ENCODE measurements at places on chromosomes 5 and 9.

GRCh38 chr9:27622693-27623340 lies 49.5 kb upstream of the C9orf72 start:
- no peak for DNase-seq

- no peak for DNase-seq
Measured at GRCh38 chr5:54159153-54159892, 151.1 kb downstream of the ARL15 start.

GRCh38 chr5:59732301-59732700 lies 161.2 kb downstream of the PDE4D start:
- no peak for DNase-seq

- no peak for DNase-seq
Measured at GRCh38 chr5:177592905-177593304, 902 bp downstream of the TMED9 start.

GRCh38 chr9:20355022-20355421 lies 267.3 kb downstream of the MLLT3 start:
- DNase-seq, result no peak

- no peak for DNase-seq
Measured at GRCh38 chr5:107893642-107894041, 222.9 kb upstream of the EFNA5 start.

Measured in CD4-positive, alpha-beta T cell treated with Interleukin-4 for 1 hour (primary cell).